Stimulated activated CD4-positive, alpha-beta T cell treated with anti-CD3 and anti-CD28 coated beads, Interleukin-1b, Interleukin-23, amount 100 ng/mL, for 1 hour (primary cell): ENCODE measurements at places on chromosomes 12 and 14.

DNA sequence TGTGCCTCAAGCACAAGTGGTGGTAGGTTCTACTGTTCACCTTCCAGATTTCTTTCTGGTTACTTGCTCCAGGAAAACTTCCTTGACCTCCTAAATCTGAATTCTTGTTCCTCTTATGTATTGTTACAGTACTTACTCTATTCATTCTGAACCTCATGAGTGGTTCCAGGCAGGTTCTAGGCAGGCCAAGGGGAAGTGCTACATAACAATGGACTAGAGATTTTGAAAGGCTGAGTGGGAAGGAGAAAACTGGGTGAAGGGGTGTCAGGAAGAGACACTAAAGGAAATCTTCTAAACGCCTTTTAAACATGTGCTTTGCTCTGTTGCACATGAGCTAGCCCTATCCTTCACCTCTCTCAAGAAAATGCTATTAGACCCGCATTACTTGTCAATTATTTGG lies 1.6 kb downstream of the YARS2 start:
- no peak for DNase-seq

DNA sequence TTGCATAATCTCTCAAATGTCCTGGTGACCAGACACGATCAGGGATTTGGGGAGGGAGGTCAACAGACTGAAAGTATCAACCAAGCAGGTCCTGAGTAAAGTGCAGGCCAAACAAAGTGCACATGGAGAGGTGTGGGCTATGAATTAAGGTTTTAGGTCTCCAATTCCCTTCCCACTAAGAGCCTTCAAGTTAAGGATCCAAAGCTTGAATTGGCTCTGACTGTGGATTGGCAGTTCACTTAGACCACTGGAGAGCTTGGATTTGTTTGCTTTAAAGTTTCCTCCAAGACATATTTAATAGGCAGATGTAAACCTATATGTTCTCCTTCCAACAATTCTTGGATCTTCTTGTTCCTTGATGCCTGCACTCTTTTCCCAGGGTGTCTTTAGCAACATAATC lies 129.6 kb upstream of the IGF1 start:
- no peak for DNase-seq

DNA sequence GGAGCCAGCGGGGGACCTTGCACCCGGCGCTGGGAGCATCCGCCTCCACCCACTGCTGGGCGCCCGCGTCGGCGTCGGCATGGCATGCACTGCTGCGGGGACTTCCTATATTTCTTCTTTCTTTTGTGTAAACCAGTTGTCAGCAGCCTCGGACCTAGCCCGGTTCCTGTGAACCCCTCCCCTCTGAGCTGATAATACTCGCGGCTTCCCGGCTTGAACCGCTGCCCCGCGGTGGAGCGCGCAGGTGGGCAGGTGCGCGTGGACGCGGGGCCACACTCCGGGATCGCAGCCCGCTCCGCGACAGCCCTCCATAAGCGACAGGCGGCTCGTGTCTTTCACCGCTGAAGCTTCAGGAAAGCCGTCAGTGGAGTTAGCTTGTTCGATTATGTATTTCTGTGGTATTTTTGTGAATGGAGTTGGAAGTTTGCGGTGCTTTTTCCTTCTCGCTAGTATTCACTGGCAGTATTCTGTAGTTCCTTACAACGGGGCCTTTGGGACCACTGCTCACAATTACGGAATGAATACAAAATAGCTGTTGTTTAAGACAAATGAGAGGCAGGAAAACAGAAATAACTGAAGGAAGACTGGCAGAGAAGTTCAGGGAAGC lies 870 bp downstream of the BMAL2 start:
- DNase-seq: no peak

GRCh38 chr14:103909531-103910261 lies 18.6 kb upstream of the TDRD9 start:
- no peak for DNase-seq

DNA sequence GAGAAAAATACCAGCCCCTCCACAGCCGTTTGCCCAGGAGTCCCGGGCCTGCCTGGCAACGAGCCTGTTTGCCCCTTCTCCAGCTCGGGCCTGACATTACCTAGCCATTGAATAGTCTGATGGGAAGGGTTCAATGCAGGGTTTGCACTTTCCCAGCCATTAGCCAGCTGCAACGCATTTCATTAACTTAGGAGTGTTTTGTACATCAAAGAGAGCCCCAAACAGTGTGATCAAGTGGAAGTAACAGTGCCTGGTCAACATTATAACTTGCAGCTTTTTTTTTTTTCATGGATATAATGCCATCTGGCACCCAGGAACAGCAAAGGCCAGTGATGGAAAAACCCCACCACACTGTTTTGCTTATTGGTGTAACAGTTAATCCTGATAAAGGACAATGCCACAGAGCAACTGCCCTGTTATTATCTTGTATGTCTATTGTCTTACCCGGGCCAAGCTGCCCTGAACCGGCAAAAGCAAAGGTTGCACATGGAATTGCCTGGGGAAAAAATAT lies 38.0 kb downstream of the BTG1 start:
- no peak for DNase-seq

- no peak for DNase-seq
Observed at GRCh38 chr14:30559638-30560091, 707 bp downstream of the G2E3 start.

DNA sequence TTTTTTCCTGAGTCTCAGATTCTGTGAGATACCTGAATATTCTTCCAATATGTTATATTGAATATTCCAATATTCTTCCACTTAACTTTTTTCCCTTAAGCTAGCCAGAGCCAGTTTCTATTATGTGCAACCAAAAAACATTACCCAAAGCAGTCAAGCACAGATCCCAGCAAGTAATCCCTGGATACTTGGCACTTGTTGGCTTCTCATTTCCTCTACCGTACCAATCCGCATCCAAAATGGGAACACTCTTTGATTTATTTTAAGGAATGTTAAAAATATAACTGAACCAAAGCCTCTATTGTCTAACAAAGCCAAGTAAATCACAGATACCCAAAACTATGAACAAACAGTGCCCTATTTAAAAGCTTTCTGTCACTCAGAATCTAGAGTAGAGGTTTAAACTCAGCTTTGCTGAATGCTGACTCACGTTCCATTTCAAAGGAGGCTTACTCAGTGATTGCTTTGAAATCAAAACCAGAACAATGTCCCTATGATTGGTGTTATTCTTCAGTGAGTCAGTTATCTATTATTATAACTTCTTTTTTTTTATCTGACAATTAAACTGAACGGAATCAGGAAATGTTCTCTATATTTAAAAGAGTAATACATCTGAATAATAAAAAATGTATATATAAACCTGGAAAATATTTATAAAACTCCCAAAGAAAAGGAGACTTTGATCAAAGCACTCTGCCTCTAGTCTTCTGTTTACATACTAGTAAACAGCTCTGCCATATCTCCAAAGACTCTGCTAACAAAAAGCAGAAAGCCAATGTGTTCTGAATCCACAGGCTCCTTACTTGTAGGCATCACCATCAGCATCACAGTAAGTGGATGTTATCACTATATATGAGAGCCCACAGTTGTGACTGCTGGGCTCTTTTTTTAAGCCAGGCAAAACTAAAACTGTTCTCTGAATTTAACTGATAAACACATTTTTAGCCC lies 360.8 kb downstream of the CCDC91 start:
- DNase-seq: no peak

DNA sequence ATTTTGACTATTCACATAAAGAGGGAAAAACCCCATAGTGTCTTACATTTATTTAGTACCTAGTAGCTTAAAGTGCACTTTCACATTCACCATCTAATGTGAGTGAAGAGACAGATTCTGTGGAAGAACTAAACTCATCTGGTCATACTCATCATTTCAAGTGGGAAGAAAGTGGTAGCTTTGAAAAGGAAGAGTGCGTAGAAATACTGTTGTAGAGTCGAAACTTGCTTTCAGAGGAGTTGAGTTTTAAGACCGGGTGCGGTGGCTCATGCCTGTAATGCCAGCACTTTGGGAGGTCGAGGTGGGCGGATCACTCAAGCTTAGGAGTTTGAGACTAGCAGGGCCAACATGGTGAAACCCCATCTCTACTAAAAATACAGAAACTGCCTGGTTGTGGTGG lies 222.2 kb downstream of the ERC1 start:
- DNase-seq: no peak

GRCh38 chr12:55188974-55189556 lies 31.8 kb upstream of the OR10A7 start:
- no peak for DNase-seq

DNA sequence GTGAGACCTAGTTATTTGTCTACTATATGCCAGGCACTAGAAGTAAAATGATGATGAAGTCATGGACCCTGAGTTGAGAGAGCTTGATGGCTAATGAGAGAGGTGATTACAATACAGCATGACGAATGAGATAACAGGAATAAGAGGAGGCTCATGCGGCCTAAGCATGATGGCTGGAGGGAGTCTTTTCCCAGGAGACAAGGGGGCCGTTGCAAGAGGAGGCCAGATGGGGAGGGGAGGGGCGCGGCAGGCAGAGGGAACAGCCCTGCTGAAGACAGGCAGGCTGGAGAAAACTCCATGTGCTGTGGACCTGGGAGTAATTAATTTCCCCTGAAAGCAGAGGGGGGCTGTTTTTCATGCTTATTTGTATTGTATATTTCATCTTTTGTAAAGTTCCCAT lies 144.7 kb upstream of the RFLNA start:
- no peak for DNase-seq

GRCh38 chr14:23115039-23115731 lies 3.9 kb downstream of the CEBPE start:
- DNase-seq: no peak

- DNase-seq: no peak
Observed at GRCh38 chr14:71856199-71856919, 75.9 kb upstream of the RGS6 start.

DNA sequence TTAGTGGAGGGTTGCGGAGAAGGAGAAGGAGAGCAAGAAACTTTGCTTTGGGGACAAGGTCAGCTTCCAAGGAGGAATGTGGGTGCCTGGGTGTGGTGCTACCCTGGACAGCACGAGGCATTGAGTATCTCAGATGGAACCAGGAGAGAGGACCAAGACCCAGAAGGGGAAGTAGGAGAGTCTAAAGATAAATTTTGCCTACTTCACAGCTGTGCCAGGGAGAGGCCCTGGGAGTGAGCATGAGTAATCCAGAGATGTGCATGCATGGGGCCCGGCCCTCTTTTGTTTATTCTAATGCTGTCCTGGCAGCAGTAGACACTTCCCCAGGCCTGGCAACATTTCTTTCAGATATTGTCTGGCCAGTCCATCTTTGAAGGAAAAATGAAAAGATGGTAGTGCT lies 49.5 kb upstream of the GNPNAT1 start:
- DNase-seq: no peak

DNA sequence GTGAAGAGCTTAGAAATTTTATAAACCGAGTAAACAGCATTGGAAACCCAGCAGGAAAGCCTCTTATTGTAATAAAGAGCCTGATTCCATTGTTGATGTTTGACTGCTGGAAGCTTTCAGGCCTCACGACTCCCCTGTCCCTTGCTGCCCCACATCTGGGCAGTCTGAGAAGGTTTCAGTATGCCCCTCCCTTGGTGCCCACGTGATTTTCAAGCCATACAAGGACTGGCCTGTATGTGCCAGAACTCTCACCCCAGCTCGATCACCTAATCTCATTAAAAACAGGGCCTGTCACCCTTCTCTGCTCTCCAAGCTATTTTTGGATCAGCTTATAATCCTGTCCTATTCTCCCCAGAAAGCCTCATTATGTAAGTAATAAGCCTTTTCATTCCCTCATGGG lies 7.5 kb upstream of the PYROXD1 start:
- DNase-seq: no peak

GRCh38 chr12:66836623-66837310 lies 157.9 kb upstream of the GRIP1 start:
- no peak for DNase-seq

- DNase-seq: no peak
Observed at GRCh38 chr14:36183402-36183801, 6.9 kb upstream of the PTCSC3 start.

DNA sequence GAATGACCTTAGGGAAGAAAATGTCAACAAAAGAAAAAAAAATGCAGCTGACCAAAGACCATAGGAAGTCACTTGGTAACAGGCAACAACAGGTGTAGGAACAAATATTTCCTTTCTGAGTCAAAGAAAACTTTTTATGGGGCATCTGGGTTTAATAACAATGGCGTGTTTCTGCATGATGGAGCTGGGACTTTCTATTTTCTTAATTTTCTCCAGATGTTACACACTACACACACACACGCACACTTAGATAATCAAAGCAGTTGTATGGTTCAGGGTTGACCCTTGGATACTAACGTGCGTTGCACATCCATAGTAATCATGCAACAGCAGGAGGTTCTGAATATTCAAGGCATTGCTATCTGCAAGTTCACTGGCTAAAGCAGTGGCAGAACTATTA lies 47.9 kb upstream of the NTF3 start:
- DNase-seq: no peak

DNA sequence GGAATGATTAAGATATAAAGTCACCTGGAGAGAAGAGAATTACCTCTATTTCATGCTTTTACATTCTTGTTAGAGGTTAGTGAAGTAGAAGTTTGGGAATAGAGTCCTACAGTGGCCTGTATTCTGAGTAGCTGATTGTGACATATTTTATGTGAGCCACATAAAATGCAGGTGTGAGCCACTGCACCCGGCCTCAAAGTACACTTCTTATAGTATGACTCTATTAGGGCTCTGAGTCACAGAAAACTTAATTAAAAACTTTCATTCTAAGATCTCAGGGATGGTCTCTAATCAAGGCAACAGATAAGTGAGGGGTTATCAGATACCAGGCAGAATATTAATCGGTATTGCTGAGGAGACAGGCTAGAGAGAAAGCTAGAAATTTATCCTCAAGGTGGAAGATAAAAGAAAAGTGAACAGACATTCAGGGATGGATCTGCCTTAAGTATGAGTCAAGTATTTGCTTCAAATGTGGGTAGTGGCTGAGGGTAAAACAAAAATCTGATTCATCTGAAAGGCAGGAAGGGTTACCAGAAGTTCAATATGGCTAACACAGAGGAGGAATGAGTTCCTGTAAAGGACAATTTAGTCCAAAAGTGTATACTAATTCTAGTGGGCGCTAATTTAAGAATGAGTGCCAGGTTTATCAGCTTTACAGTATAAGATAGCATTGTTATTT lies 5.5 kb upstream of the G2E3 start:
- DNase-seq: no peak

DNA sequence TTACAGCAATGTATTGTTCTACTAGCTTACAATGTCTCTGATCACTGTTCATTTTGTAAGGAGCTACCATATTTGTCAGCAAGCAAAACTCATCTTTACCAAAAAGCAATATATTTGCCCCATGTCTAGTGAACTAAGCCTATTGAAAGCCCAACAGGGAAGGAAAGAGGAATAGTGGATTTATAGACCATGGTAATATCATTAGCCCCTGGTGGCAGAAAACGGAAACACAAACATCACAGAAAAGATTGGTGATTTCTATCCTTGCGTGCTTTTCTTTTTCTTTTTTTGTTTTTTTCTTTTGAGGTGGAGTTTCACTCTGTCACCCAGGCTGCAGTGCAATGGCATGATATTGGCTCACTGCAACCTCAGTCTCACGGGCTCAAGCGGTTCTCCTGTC lies 1562.4 kb upstream of the TMEM132C start:
- DNase-seq: no peak

GRCh38 chr12:78963439-78964227 lies 99.1 kb downstream of the SYT1 start:
- no peak for DNase-seq
